NCI-H2171 (cell line): ENCODE measurements at places on chromosomes 4 and X.

GRCh38 chr4:164412246-164412645 is 341.7 kb upstream of the SMIM31 start:
- no peak for DNase-seq

GRCh38 chrX:23333842-23334520 is 668 bp upstream of the PTCHD1 start:
- DNase-seq, result no peak

DNA sequence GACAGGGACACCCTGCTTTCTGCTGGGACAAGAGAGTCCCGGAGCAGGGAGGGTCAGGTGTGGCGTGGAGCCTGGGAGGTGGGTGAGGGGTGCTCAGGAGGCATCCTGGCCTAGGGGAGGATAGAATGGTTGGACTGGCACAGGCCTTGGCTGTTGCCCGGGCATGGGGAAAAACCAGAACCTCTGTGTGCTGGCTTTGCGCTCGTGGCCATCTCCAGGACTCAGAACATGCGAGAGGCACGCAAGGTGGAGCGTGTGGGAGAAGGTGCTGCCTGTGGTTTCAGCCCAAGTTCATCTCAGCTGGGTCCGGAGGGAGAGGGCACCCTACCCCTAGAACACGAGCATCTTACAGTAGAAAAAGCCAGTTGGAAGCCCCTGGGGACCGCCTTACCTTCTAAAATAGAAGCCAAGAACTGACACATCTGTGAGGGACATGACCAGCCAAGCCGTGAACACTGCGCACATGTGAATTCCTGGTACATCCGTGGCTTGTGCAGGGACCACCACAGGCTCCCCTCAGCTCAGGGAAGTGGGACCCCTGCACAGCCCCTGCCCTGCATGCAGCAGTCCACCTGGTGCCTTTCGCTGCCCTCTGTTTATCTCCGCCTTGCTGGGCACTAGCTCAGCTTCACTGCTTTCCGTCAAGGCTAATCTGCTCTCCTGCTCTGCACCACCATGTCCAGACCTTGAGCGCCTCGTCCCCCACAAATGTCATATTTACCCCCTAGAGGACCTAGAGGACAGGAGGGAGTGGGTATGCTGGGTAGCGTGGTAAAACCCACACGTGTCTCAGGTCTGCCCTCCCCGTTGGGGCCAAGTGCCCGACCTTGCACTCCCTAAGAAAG is 13.5 kb downstream of the MSANTD1 start:
- DNase-seq, result no peak

GRCh38 chr4:133131829-133132460 is 17.1 kb upstream of the PCDH10 start:
- DNase-seq, result no peak

DNA sequence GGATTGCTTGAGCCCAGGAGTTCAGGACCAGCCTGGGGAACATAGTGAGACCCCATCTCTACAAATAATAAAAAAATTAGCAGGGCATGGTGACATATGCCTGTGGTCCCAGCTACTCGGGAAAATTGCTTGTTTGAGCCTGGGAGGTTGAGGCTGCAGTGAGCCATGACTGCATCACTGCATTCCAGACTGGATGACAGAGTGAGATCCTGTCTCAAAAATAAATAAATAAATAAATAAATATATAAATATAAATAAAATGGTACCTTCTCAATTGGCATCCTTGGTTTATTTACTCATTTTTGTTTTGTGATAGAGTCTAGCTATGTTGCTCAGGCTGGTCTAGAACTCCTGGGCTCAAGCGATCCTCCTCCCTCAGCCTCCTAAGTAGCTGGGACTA is 144.2 kb downstream of the CHRNA9 start:
- no peak for DNase-seq

DNA sequence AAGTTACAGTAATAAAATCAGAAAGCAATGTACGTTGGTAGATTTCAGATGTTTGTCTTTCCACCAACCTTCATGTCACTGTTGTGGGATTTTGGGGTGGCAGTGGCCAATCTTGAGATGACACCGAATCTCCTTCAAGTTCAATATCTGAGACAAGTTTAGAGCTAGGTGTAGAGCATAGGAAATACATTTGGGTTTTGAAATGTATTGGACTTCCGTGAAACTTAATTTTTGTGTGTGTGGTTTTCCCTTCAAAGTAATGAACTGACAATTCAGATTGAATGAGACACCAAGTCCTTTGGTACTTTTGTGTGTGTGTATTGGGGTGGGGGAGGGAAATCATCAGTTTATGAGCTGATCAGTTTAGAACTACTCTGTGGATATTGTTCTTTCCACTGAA is 1.8 kb downstream of the WDR44 start:
- no peak for DNase-seq

GRCh38 chr4:139815778-139816601 is 150.4 kb downstream of the MGST2 start:
- no peak for DNase-seq

GRCh38 chr4:80078346-80079092 is 5.5 kb upstream of the ANTXR2 start:
- DNase-seq, result no peak

GRCh38 chr4:5120067-5120466 is 68.8 kb downstream of the STK32B start:
- DNase-seq, result no peak

- DNase-seq, result no peak
Observed at GRCh38 chr4:41154814-41155177, 59.5 kb downstream of the APBB2 start.

- DNase-seq, result peak; percentile 62
Observed at GRCh38 chrX:38514016-38514854, 47.1 kb upstream of the TSPAN7 start.

DNA sequence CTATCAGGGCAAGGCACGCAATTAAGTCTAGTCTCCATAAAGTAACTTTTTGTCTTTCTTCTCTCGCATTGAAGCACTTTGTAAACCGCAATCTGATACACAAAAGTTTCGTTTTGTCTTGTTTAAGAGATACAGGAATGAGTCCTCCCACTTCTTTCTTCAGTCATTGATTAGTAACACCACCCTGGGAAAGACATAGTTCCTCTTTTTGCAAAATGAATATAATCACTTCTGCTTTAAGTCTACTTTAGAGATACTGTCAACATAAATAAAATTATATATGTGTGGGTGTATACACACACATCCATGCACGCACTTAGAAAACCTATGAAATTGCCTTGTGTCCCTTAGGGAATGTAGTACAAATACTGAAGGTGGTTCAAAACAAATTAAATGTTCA is 11.7 kb downstream of the COQ2 start:
- no peak for DNase-seq

DNA sequence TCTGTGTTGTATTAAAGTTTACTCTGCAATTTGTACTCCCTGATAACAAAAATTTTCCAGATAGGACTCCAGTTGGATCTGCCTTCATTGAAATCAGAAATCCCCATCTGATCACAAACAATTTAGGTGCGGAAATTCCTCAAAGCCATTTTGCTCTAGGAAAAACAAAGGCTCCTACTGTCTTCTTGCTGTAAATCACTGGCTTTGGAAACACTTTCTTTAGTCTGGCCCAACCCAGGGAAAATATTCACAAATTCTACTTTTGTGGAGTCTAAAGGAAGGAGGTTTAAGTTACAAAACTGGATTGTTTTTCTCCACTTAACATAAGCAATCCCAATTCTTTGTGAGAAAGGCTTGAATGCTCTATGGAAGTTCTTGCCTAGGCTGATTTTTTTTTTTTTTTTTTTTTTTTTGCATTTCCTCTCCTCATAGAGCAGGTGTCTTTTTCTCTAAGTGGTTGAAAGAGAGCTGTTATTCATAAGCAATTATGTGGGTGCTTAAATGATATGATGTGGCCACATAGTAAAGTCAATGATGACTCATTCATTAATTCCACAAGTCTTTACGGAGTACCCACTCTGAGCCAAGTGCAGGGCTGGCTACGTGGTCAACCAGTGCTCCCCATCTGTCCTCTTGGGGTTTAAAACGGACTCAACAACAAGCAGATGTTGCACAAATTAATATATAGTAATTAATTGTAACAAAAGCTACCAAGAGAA is 261.4 kb downstream of the LDB2 start:
- no peak for DNase-seq

DNA sequence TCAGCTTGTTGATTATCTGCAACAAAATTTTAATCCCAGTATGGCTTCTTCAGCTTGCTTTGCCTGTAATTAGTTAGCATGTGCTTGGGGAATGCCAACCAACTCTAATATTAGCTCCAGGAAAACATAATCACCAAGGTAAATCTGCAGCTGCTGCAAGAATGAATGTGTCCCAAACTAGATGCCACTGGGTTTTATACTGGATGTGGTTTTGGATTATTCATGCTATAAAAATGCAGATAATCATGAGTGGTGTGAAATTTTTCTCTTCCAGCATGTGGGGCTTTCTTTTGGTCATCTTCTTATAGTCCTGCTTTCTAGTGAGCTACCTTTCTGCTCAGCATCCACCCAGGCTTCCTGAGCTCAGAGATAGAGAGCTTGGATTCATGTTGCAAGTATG is 295.9 kb upstream of the CASK start:
- DNase-seq, result no peak

GRCh38 chr4:129808242-129808641 is 712.3 kb downstream of the C4orf33 start:
- DNase-seq, result no peak

DNA sequence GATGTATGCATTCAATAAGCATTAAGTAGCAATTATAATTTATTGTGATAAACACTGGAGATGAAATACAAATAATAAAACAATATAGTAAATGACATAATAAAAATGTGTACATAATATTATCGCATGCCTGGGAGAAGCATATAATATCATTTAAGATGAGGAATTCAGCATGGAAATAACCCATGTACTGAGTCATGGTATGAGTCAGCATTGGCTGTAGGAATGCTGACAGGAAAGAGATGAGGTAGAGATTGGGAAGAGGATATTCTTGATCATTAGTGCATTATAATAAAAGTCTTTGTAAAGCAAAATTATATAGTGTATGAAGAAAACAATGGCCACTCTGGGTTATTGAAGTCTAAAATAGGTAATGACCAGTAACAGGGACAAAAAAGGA is 82.8 kb downstream of the MAGEB10 start:
- DNase-seq, result no peak

DNA sequence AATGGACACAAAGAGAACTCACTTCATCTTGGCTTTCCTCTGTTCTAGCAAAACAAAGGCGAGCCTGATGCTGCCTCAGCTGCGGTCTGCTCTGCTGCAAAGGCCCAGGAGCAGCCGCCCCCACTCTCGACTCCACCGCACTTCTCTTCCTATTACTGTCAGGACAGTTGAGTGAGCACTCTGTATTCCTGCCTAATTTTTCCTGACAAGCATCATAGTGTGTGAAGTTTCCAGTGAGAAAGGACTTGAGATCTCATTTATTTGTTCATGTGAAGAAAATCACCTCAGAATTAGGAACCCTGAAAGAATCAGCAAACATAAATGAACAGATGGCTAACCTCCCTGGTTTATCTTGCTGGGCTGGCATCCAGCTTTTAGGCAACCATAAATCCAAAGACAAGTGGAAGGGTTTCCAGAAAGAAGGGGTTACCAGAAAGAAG is 15.6 kb downstream of the SCARB2 start:
- DNase-seq, result peak; percentile 50

DNA sequence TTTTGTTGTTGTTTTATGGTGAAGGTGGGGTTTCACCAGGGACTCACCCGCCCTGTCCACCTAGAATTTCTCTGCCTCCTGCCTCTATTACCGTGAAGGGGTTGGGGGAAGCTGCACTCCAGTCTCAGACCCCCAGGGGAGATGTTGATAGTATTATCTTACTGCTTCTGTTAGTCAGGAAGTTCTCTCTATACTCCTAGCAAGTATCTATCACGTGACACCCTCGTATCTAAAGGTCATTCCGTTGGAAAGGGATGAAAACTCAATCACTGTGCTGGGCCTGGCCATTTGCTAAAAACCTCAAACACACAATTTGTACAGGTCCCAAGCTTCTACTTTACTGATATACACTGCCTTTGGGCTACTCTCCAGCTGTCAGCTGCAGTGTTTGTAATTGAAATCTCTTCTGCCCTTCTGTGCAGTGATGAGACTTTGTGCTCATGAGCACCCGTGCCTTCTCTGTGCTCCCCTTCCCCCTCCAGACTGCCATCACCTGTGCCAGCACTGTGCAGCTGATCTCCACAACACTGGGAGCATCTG is 188.5 kb upstream of the ANXA3 start:
- no peak for DNase-seq

GRCh38 chrX:10906866-10907265 is 204.3 kb upstream of the HCCS start:
- no peak for DNase-seq

DNA sequence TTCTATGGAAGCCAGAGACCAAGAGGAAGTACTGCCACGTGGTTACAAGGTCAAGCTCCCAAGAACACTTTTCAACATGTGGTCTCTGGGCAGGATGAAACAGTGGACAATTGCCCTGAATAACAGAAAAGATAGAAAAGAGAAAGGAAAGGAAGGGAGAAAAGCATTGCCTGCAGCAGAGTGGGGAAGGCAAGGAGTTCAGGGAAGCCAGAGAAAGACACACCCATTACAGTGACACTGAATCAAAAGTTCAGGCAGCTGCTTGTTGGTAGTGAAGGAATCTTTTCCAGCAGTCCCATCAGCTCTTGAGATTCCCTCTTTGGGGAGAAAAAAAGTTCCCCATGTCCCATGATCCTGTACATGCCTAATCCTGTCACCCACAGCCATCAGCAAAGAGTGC is 80.5 kb downstream of the EIF4E start:
- DNase-seq, result no peak

DNA sequence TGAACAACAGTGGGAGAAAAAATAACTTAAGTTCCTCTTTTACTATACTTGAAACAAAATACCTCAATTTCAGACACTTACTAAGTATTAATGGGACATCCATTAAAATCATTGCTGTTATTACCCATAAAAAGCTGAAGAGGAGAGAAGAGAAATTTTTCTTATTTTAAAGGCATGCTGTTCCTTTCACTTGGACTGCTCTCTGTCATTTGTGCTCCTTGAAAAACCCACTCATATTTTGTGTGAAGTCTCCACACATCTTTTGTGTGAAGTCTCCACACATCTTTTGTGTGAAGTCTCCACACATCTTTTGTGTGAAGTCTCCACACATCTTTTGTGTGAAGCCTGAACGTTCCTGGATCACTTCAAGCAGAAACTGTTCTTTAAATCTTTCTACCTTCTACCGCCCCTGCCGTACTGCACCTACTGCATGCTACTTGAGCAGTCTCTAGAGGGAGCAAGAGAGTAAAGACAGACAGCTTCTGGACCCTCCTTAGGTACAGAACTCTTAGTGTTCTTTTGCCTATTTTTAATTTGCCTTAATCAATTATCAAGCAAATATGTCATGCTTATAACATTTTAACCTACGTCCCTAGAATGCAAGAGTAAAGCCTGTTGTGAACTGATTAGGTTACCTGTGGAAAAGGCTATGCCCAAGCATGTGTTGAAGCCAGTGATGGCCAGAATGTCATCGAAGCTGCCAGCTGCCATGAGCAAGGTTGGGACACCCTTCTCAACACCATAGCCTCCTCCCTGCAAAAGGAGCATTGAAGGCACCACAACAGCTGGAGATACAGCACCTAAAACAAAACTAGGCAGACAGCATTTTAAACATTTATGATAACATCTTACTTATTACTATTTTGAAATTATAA is 27.1 kb upstream of the SLC9B1 start:
- DNase-seq, result no peak

GRCh38 chrX:132171881-132172280 is 44.1 kb upstream of the FRMD7 start:
- DNase-seq, result no peak

GRCh38 chr4:152209772-152210493 is 326.0 kb downstream of the FBXW7 start:
- DNase-seq, result no peak
